ENCODE measurements at places on chromosomes 1 and 21.

- no peak for DNase-seq
These were observed 19.3 kb downstream of the PALMD start for GRCh38 chr1:99665212-99665611.

DNA sequence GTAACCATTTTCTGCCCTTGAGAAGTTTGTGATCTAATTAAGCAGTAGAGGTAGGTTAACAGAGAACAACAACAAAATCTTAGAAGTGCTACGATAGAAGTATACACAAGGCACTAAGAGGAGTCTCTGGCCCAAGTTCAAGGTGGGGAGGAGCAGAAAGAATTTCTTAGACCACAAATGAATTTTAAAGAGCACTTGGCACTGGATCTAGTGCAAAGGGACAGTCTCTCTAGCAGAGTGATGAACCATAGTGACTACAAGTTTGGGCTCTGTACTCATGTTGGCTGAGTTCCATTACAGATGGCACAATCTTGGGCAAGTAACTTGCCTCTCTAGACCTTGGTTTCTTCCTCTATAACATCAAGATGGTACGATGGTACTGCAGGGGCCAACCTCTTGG lies 33.3 kb upstream of the PIGC start:
- no peak for DNase-seq

GRCh38 chr21:46425041-46425440 lies 33.6 kb upstream of the DIP2A start:
- no peak for DNase-seq

- no peak for DNase-seq
These were observed 35.9 kb upstream of the NEK2 start for GRCh38 chr1:211711315-211711705.
